ENCODE measurements at places on chromosomes 6 and 20.
A peak's percentile ranks its signal among the peaks of the same experiment; 100 is the strongest.

- no peak for DNase-seq
Measured at GRCh38 chr20:59575653-59576052, 28.7 kb upstream of the PHACTR3 start.

DNA sequence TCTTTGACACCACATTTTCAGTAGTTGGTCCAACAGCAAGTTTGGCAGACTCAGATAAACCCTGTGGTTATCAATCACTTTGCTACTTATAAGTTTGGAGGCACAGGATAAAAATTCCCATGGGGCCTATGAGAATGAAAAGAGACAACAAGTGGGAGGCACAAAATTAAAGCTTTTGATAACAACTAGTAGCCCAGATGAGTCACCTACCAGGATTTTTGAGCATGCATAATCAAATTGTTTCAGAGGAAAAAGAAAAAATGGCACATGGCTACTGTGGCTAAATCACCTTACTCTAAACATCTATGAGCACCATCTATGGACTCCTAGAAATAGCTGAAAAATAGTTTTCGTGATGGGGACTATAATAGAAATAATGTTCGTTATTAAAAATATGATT, 40.8 kb upstream of the BMP5 start:
- no peak for DNase-seq

DNA sequence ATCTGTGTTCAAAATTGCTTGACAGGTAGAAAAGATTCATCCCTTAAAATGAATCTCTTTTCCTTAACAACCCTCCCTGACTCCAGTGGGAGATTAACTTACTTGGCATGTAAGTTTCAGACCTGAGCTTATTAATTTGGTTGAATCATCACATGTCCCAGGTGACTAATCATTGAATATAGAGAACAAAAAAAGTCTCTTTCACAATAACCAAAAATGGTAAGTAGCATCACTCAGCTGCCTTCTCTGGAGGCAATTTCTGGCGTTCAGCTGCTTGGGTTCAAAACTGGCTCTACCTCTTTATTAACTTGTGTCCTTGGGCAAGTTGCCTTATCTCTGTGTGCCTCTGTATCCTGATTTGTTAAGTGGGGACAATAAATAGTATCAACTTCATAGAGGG, 2.9 kb downstream of the C6orf141 start:
- DNase-seq, result no peak

DNA sequence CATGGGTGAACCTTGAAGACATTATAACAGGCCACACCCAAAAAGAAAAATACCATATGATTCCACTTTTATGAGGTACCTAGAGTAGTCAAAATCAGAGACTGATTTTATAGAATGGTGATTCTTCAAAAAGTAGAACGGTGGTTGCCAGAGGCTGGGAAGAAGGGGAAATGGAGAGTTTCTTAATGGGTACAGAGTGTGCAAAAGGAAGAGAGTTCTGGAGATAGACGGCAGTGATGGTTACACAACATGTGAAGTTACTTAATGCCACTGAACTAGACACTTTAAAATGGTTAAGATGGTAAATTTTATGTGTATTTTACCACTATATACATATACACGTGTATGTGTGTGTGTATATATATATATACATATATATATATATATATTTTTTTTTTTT, 80.8 kb downstream of the PRND start:
- peak; percentile 76 for DNase-seq

DNA sequence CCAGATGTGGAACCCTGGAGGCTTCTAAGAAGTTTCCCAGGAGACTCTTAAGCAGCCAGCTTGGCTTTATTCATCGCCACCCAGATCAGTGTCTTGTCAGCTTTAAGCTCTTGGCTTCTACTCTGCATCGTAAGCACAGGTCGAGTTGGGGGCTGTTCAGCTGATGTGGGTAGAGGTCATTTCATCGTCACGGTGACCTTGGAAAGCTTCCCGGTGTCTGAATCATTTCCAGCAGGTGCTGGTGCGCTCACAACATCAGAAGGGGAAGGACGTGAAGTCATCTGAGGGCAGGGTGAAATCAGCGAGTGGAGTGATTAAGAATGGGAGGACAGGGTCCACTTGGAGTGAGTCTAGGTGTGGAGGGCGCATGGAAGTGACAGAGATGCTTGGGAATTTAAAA, 112.6 kb downstream of the SASH1 start:
- no peak for DNase-seq

- no peak for DNase-seq
Measured at GRCh38 chr6:62613928-62614327, 327.9 kb upstream of the KHDRBS2 start.

GRCh38 chr20:6295867-6296256, 173.0 kb upstream of the FERMT1 start:
- DNase-seq, result no peak

DNA sequence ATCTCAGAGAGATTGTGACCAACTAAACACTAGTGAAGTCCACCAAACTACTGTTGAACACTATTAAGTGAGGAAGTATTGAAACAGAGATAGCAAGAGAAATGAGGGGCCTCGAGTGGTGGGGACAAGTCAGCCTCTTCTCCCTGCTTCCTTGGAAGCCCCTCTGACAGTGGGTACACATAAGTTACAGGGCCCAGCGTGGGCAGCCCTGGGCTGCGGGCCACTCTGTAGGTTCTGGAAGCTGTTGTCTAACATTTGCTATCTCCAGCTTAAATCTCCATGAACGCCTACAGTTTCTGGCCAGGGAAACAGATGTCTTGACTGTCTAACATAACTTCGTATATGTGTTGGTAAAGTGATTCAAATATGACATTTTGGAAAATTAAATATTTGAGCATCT, 71.4 kb downstream of the KLHL32 start:
- no peak for DNase-seq

- no peak for DNase-seq
Measured at GRCh38 chr6:161257793-161258457, 15.9 kb downstream of the AGPAT4 start.

- DNase-seq, result no peak
Measured at GRCh38 chr20:16363506-16364319, 209.5 kb downstream of the KIF16B start.

DNA sequence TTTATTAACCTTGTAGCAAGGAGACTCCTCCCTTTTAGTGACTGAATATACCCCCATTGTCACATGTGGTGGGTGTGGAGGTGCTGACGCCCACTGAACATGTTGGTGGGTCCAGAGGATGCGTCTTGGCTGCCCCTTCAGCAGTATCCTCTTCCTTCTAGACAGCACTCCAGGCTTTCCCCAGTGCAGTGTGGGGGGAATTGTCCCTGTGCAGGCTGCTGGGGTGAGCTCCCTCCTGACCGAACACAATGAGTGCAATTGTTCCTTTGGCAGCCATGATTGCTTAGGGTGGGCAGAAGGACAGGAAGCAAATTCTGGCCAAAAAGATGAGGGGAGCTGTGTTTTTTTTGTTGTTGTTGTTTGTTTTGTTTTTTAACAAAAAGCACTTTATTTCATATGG, 209.3 kb upstream of the PDE10A start:
- no peak for DNase-seq

- DNase-seq, result no peak
Measured at GRCh38 chr20:24488800-24489175, 19.4 kb downstream of the SYNDIG1 start.

DNA sequence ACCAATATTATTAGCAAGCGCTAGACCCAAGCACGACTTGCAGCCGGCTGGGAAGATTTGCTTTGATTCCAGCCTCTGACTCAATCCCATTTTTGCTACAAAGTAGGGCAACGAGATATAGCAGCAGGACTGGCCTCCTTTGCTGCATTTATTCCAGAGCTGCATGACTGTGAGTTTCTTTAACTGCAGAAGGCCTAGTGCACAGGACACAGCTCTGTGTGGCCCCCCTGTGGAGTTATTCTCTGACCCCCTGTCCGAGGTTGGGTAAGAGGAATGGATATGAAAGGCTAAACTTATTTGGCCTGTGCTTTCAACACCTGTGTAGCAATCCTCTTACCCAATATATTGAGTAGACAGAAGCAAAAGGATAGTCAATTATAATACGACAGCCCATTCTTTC, 133.3 kb upstream of the SPTLC3 start:
- no peak for DNase-seq

DNA sequence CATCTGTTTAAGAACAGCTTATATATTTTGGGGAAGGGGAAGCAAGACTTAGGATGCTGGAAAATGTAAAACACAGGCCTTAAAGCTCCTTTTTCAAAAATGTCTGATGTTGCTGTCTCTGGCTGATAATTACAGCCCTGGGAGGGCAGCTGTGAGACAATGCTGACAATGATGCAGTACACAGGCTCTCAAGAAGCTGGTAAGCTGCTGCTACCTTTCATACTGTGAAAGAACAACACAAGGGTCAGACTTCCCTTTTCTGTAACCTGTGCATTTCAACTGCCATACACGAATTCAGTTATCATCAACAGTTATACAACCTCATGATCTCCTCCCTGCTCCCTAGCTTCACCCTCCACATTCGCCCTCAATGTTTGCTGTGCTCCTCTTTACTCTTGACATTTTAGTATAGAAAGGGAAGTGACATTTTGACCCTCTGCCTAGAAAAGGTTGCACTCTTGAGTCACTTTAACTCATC, 25.2 kb downstream of the MAP7 start:
- DNase-seq, result peak; percentile 20

DNA sequence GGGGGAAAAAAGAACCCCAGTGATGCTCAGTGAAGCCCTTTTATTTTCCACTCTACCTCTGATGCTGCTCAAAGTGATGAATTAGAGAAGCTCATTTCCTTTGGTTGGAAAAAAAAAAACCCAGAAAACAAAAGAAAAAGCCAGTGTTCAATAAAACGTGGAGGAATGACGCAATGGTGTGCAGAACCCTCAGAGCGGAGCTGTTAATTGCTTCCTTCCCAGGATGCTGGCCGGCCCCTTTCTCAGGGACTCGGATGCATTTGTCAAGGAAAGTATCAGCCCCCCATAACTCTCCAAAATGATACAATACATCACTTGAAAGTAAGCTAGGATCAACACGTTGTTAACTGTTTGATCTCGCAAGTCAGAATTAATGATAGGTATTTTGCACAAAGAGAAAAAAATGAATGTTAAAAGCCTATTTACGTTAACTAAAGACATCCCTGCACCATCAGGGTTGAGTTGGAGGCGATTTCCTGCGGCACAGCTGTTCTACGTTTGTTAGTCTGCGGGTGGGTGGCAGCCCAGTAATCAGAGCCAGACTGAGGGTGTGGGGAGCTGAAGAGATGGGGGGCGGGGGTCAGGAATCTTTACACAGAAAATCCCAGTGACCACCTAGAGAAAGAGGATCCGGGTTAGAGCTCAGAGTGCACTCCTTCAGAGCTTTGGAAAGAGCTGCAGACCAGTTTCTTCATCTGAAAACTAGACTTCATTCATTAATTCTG, 132.4 kb downstream of the BMP7 start:
- no peak for DNase-seq

- DNase-seq, result no peak
Measured at GRCh38 chr6:130611366-130611765, 215.8 kb upstream of the SMLR1 start.

DNA sequence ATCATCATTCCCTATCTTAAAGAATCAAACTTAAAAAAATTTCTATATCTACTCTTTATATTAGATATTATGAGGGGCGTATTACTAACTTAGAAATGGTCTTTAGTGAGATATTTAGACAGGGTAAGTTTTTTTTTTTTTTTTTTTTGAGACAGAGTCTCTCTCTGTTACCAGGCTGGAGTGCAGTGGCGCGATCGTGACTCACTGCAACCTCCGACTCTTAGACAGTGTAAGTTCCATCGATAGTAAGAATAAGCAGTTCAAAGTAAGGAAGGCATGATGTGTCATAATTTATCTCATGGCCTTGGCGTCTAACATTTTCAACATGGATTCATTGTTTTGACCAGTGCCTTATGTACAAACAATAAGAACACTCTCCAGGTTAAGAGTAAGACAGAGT, 72.4 kb downstream of the MLIP start:
- DNase-seq, result no peak

DNA sequence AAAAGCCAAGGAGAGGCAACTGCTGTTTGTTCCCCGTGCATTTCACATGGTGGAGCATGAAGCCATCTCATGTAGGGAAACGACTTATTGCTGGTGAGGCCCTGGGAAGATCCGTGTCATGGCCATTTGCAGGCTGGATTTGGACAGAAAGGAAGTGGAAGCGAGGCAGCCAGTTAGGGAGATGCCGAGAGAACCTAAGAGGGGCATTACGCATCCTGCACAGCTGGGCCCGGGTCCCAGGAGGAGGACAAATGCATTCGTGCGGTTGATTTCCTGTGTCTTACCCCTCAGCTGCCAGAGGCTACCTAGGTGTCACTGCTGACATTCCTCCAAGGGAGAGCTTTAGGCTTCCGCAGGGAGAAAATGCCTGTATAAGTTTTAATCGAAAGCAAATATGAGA, 316.2 kb upstream of the CDYL start:
- no peak for DNase-seq

DNA sequence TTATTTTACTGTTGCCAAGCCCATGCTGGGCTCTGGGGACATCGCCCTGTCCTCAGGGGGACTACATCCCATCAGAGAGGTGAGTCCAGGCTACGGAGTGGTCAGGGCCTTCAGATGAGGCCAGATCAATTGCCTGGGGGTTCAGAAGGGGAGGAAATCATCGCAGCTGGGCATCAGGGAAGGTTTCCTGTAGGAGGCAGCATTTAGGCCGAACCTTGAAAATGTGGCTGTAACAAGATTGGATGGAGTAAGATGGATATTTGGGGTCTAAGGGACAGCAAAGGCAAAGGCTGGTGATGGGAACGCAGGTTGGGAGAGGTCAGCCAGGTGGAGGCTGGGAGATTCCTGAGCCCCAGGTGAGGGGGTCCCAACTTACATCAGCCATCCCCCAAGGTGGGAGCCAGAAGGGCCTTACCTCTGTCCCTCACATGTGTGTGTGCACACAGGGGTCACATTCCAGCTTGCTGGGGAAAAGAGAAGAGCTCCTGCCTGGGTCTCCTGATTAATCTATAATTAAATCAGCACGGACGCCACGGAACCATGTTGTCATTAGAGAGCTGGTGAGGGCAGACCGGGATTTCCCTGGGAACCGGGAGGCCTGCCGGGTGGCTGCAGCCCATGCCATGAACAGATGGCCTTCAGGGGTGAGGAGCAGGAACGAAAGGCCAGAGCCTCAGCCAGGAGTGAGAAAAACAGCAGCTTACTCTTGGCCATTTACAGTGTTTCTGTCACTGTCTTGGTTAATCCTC, 30.5 kb upstream of the DLGAP4 start:
- no peak for DNase-seq

DNA sequence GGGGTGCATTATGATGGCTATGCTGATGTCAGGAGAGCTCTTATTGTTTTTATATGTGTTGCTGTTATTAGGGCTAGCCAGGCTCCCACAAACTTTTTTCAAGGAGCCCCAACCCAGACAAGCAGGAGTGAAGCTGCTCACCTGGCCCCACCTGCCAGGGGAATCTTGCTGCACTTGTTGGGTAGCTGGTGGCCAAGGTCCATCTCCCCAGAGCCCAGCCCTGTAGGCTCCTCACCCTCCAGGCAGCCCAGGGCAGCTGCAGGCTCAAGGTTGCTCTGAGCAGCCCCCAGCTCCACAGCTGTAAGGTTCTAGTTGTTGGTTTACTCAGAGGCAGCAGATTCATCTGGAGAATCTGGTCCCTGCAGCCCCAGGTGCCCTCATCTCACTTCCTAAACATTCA, 46.8 kb upstream of the SIRPA start:
- DNase-seq, result no peak
